ENCODE measurements at places on chromosomes 13 and 19.
A peak's percentile ranks its signal among the peaks of the same experiment; 100 is the strongest.

DNA sequence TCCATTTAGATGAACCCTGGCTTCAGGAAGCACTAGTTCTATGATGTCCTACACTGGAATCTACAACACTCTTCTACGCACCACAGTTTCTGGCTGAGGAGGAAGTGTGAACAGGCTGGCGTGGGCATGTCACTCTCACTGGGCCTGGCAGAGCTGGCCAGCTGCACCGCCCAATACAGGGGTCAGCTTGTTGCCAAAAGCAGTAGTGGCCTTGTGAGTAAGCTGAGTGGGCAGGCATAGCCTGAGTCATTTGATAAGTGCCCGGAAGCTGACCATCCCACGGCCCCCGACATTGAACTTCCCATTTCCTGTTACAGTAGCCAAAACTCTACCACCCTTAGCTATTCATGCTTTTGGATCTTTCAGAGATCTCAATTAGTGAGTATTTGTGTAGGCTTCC lies 240.9 kb upstream of the SERP2 start:
- no peak for DNase-seq

DNA sequence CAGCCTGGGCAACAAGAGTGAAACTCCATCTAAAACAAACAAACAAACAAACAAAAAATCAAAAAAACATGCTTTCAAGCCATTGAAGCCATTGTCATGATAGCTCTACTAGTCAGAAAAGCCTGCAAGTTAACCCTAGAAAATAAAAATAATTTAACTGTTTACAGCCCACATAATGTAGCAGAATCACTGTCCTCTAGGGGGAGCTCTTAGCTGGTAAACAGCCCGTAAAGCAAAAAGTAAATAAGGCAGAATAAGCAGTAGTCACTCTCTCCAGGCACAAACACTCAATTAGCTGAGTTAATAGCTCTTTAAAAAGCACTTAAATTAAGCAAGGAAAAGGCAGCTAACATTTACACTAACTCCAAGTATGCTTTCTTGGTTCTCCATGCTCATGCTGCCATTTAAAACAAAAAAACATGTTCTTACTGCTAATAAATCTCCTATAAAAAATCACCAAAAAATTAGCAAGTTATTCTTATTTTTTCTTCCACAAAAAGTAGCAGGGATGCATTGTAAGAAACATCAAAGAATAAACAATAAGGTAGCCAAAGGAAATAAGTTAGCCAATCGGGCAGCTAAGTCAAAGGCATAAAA lies 11.3 kb downstream of the LILRB4 start:
- no peak for DNase-seq

DNA sequence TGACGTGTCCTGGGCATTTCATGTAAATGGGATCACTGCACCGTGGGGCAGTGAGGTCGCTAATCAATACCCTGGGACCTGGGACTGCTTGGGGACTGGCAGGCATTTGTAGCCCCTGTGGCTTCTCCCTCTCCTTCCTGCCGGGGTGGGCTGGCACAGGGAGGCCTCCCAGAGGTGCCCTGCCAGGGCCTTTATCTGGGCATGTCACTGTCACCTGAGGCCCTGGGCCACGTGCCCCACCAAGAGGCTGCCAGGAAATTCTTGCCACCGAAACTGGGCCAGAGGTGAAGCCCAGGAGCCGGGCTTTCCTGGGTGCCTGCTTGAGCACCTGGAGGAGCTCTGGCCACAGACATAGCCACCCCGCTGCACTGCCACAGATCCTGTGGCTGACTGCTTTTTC lies 1.8 kb upstream of the NMRK2 start:
- no peak for DNase-seq

DNA sequence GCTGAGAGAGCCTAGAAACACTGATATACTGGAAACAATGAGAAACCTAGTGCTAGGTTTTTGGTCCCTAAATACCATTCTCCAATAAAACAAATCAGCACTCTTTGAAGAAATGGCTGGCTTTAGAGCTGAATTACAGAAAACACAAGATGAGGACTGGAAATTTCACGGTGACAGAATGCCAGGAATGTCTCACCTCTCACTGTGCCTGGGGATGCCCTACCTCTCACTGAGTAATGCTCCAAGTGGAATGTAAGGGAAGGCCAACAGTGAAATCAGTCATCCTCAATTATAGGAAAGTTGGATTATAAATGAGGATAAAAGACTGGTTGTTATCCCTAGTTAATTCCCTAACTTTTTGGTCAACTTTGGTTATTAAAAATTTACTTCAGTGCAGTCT lies 259.0 kb downstream of the NALCN start:
- no peak for DNase-seq

- no peak for DNase-seq
Observed at GRCh38 chr13:23752111-23753001, 136.8 kb downstream of the MIPEP start.

DNA sequence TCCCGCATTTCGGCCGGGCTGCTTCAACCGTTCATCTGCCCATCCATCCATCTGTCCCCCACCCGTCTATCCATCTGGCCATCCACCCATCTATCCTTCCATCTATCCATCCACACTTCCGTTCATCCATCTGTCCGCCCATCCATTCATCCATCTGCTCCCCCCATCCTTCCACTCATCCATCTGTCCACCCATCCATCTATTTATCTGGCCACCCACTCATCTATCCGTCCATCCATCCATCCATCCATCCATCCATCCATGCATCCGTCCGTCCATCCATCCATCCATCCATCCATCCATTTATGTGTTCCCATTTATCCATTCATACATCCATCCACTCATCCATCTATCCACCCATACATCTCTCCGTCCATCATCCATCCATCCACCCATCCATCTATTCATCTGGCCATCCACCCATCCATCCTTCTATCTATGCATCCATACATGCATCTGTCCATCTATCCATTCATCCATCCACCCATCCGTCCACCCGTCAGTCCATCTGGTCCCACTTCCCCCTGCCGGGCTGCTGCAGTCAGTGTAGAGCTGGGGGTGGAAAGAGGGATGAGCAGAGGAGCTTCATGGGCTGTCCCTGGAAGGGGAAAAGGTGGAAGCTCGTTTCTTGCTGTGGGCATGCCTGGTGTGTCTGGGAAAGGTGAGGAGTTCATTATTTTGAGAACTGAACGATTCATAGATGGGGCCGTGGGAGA lies 722 bp downstream of the HSD11B1L start:
- no peak for DNase-seq

GRCh38 chr19:8642561-8642960 lies 12.1 kb downstream of the NFILZ start:
- no peak for DNase-seq

- DNase-seq: no peak
Observed at GRCh38 chr13:51959773-51960172, 51.5 kb downstream of the ATP7B start.

DNA sequence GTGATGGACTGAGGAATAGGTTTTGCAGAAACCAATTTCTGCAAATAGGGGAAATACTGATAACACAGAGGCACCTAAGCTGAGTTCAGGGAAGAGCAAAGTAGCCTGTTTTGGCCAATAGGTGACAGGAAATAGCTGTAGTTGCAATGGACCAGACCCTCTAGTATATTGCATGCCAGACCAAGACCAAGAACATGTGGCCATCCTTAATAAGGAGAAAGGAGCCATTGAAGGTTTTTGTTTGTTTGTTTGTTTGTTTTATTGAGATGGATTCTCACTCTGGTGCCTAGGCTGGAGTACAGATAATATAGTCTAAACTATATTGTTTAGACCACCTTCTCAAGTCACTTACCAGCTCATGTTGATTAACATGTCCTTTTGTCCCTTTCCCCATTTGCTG lies 101.5 kb downstream of the ZNF557 start:
- no peak for DNase-seq

GRCh38 chr19:16446108-16446723 lies 25.6 kb downstream of the EPS15L1 start:
- DNase-seq: no peak

DNA sequence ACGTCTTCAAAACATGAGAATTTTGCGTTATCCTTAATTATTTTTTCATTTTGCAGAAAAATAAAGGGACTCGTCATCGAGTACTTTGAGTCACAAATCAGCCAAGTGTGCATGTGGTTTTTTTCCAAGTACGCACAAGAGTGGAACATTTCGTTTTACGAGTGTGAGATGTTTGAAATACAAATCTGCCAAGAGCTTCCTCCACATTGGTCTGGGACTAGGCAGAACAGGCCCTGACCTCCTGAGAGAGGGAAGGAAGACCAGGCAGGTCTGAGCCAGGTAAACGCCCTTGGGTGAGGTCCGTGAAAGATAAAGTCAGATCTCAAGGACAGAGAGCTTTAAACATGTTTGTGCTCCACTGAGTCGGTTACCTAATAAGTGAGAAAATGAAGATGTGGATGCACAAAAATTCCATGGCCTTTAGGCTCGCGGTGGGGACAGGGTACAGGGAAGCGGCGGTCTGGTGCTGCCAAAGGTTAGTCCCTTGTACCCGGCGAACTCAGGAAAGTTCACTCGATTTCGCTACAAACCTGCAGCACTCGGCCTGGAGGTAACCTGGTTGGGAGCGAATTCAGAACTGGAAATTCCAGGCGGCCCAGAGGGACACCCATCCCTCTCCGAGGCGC lies 473 bp upstream of the ITM2B start:
- no peak for DNase-seq

DNA sequence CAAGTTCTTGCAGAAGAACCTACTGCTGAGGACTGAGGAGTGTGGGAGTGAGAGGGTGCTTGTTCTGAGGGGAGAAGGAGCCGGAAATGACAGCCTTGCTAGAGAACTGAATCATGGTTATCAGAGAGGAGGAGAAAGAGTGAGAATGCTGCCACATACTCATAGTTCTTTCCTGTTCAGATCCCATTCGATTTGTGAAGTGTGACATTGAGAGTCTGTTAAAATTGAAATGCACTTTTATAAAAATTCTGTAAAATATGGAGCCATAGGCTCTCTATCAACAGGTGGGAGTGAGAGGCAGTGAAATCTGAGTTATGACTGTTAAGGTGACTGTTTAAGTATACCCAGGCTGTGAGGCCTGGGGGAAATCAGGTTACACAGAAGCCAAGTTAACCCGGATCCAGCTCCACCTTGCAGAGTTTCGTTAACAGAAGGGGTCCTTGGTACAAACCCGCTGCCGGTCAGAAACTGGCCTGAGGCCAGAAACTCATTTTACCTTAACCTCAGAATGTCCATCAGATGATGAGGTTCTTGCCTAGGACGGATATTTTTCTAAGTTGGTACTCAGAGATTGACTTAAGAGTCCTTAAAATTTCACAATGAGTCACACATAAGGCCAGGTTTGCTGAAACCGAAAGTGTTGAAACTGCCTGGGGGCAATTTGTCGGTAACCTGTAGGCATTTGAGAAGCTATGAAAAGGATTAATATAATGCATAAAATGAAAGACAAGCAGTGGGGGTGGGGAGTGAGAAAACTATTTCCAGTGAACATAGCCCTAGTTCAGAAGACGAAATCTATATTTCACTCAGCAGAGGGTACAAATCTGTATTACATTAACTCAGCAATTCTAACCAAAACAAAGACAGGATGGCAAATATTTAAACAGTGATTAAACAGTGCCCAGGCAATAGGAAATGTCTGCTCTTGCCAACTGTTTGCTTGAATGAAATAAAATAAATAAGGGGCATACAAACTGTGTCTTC lies 350.5 kb downstream of the KCNRG start:
- peak; percentile 51 for DNase-seq

DNA sequence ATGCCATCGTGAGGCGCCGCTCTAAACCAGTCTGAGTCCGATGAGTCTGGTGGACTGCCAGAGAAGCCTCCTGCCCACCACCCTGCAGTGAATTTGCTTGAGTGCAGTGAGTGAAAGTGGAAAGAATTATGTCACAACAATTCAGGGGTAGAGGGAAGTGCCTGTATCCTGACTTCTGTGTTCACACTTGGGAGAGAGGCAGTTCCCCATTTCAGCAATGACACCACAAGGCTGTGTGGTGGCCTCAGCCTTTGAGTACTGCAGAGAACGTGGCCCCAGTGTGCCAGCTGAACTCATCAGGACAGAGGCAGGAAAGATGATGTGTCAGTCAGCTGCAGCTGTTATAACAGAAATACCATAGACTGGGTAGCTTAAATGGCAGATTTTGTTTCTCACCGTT lies 155.6 kb downstream of the COG6 start:
- no peak for DNase-seq

DNA sequence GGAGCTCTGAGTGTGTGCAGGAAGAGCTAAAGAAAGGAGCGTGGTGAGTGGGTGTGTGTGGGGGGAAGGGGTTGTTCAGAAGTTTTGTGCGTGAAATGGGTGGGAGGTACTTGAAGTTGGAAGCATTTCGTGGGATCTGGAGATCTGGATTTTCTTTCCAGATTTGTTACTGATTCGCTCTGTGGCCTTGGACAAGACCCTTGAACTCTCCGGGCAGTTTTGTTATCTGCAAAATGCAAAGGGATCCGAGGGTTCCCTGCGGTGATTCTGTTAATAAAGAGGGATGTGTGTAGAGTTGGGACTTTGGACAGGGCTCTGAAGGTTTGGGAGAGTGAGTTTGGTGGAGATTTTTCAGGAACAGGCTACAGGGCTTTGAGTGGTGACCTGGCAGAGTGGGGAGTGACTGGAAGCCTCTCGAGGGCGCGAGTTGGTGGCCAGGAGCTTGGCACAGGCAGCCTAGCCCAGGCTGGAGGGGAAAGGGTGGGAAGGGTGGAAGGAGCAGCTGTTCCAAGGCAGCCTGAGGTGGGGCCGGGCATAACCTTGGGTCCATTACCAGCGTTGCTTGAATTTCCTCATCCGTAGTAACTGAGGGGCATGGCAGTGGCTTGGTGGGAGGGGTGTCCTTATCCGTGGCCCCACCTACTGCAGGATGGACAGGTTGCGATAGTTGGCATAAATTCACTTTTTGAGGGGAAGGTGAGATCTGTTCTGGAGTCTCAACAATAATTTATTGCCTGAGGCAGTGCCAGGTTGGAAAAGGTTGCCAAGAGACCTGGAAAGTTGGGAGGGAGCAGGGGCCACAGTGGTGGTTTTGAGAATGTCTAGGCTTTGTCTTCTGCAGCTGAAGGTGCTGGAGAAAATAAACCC lies 2.1 kb downstream of the ACTN4 start:
- DNase-seq: no peak

DNA sequence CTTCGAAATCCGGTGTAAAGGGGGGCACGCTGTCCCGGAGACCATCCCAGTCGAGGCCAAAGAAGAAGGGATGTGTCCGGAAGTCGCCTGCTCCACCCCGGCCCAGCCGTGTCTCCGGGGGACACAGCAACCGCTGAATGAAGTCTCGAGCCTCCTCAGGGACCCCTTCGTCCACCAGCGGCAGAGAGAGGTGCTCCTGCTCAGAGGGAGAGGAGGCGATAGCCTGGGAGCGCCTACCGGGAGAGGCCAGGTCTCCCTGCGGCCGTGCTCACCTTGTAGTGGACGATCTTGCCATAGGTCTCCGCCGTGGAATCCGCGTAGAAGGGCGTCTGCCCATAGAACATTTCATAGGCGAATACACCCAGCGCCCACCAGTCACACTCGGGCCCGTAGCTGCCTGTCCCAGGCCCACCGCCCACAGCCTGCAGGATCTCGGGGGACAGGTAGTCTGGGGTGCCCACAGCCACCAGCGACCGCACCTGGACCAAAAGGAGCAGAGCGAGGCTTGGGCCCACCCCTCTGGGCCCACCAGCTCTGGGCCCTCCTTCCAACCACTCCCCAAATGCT lies 4.8 kb downstream of the DMPK start:
- no peak for DNase-seq

DNA sequence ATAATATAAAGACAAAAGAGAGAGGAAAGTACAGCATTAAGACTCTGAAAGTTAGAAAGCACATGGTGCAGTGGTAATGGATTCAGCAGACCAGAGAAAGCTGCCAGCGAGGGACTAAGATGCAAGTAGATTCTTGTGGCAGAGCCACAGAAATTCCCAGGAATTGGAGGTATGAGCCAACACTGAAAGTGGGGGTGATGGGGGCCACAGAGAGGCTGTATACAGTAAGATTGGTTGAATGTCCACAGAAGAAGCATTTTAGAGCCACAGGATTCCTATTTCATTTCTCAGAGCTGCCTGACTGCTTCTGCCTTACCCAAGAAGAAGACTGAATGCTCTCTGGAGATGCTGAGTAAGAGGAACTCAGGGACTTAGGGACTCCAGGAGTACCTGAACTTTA lies 295.0 kb downstream of the LMO7 start:
- no peak for DNase-seq
